ENCODE measurements at places on chromosomes 7 and 10.

DNA sequence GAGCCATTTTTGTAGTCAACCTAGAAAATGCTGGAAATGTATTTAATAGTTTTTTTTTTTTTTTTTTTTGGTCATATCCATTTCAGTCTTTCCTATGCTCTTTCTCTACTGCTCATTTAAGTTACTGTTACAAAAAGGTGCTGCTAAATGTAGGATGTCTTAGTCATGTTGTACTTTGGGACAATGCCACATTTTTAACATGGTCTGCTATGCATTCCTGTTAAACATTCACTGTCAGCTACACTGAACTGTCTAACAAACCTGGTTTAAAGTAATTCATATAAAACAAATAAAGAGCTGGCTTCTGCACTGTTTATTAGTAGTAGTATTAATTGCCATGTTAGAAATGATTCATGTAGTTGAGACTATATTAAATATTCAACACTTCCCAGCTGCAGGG lies 108.6 kb downstream of the NSUN6 start:
- no peak overlapping the region for H3K4me3 ChIP-seq
- H3K36me3 ChIP-seq: peaks cover 10% of the 10 kb centered on the region
- no peak overlapping the region for H3K27ac ChIP-seq
- H3K27me3 ChIP-seq: no peaks in the 10 kb centered on the region
- DNase-seq: no peak

- H3K27me3 ChIP-seq: peaks cover 14% of the 10 kb centered on the region
- no peak overlapping the region for H3K4me3 ChIP-seq
- peaks cover 14% of the 10 kb centered on the region for H3K4me1 ChIP-seq
- no peak for DNase-seq
- no peaks in the 10 kb centered on the region for H3K36me3 ChIP-seq
- no peak overlapping the region for H3K27ac ChIP-seq
These were observed 2.3 kb downstream of the NACAD start for GRCh38 chr7:45086331-45087065.

DNA sequence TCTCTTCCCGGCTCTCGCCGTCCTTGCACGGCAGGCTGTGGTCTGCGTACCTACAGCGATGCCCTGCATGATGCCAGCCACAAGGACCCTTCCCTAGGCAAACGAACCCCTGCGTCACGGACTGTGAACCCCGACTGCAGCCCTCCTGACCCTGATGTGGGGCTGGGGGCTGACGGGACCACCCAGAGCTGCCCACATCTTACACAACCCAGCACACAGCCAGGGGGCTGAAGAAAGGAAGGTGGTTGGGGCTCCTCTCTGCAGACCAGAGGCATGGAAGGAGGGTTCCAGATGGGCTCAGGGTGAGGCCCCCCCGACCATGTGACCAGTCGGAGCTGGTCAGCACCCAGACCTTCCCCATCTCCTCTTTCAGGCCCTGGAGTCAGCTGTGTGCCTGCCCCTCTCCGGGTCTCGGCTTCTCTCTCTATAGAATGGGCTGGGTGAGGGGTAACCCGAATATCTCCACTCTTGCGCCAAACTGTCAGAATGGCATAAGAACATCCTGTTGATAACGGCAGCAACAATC lies 41.4 kb downstream of the EBF3 start:
- H3K27me3 ChIP-seq: no peaks in the 10 kb centered on the region
- DNase-seq: no peak

GRCh38 chr7:43647339-43647672 lies 64.4 kb downstream of the STK17A start:
- peak overlapping the region; percentile 97 for H3K27ac ChIP-seq
- H3K4me1 ChIP-seq: peaks cover 65% of the 10 kb centered on the region
- no peak for DNase-seq
- H3K36me3 ChIP-seq: peaks cover 28% of the 10 kb centered on the region

- DNase-seq: peak; percentile 32
- no peak overlapping the region for H3K27ac ChIP-seq
- H3K27me3 ChIP-seq: peaks cover 81% of the 10 kb centered on the region
- H3K36me3 ChIP-seq: no peaks in the 10 kb centered on the region
These were observed 2.5 kb downstream of the CHRM2 start for GRCh38 chr7:136870866-136871487.

GRCh38 chr7:105651798-105652197 lies 70.5 kb upstream of the EFCAB10 start:
- no peak overlapping the region for H3K4me3 ChIP-seq
- H3K4me1 ChIP-seq: peaks cover 32% of the 10 kb centered on the region
- DNase-seq: no peak
- no peaks in the 10 kb centered on the region for H3K36me3 ChIP-seq

GRCh38 chr10:10803278-10803677 lies 214.4 kb upstream of the CELF2 start:
- no peaks in the 10 kb centered on the region for H3K36me3 ChIP-seq
- H3K4me1 ChIP-seq: peaks cover 19% of the 10 kb centered on the region
- H3K4me3 ChIP-seq: no peak overlapping the region

- H3K4me3 ChIP-seq: no peak overlapping the region
- H3K4me1 ChIP-seq: peaks cover 13% of the 10 kb centered on the region
- DNase-seq: no peak
These were observed 53.6 kb downstream of the PIK3AP1 start for GRCh38 chr10:96666741-96667140.

DNA sequence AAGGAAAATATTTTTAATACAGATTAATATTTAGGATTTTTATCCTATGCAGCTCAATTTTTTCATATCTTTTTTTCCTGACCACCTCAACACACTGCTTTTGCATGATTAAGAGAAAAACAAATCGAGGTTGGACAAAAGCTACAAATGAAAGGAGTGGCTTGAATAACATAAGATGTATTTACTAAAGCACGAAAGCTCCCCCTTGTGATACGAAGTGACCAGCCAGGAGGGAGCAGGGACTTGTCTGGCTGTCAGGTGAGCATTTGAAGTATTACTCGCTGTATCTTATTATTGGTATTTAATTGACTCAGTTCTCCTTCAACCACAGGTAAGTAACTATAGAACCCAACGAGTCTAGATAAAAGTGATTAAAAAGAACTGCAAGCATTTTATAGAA lies 265.2 kb upstream of the PHF14 start:
- H3K4me1 ChIP-seq: no peaks in the 10 kb centered on the region
- peak; percentile 4 for DNase-seq
- H3K27ac ChIP-seq: no peak overlapping the region
- no peaks in the 10 kb centered on the region for H3K36me3 ChIP-seq

DNA sequence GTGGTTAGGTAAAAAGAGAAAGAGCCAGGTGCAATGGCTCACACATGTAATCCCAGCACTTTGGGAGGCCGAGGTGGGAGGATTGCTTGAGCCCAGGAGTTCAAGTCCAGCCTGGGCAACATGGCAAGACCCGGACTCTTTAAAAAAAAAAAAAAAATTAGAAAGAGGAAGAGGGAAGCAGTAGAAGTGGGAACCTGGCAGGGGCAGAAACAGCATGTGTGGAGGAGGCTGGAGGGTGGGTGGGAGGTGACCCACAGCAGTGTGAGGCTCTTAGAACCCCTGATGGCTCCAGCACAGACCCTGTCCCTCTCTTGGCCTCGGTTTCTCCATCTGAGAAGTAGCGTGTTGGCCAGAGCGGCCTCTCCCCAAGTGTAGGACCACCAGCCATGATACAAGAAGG lies 4.9 kb upstream of the CCL24 start:
- H3K36me3 ChIP-seq: no peaks in the 10 kb centered on the region
- H3K4me3 ChIP-seq: no peak overlapping the region
- H3K27me3 ChIP-seq: peaks cover 5% of the 10 kb centered on the region
- DNase-seq: no peak
- no peaks in the 10 kb centered on the region for H3K4me1 ChIP-seq

- no peaks in the 10 kb centered on the region for H3K27me3 ChIP-seq
- no peak for DNase-seq
These were observed 51.3 kb downstream of the BRAF start for GRCh38 chr7:140873434-140873833.

GRCh38 chr10:114905450-114905849 lies 32.5 kb upstream of the TRUB1 start:
- no peak for DNase-seq
- no peak overlapping the region for H3K27ac ChIP-seq
- H3K36me3 ChIP-seq: no peaks in the 10 kb centered on the region
- H3K27me3 ChIP-seq: no peaks in the 10 kb centered on the region
- H3K4me1 ChIP-seq: peaks cover 7% of the 10 kb centered on the region

- no peak overlapping the region for H3K4me3 ChIP-seq
- H3K36me3 ChIP-seq: no peaks in the 10 kb centered on the region
- H3K27me3 ChIP-seq: no peaks in the 10 kb centered on the region
- H3K4me1 ChIP-seq: peaks cover 5% of the 10 kb centered on the region
- no peak for DNase-seq
These were observed 121.5 kb downstream of the TNS3 start for GRCh38 chr7:47460251-47460989.

DNA sequence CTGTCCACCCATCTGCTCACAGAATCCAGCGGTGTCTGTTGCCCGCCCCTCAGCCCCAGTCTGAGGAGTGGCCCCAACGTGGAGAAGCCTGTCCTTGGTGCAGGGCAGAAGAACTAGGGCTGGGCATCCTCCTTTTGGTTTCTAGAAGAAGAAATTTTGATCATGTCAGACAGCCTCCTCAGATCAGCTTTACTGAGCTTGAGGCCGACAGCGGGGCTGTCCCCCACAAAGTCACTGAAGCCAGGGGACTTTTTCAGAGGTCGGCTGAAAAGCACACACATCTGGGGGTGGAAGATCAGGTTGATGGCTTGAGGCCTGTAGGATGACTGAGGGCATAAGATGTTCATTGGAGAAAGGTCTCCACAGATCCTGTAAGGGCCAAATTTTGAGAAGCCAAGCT lies 767.9 kb downstream of the GRID1 start:
- peaks cover 13% of the 10 kb centered on the region for H3K4me1 ChIP-seq
- no peaks in the 10 kb centered on the region for H3K36me3 ChIP-seq
- no peak overlapping the region for H3K27ac ChIP-seq
- DNase-seq: no peak
- H3K4me3 ChIP-seq: no peak overlapping the region
- peaks cover 2% of the 10 kb centered on the region for H3K27me3 ChIP-seq

DNA sequence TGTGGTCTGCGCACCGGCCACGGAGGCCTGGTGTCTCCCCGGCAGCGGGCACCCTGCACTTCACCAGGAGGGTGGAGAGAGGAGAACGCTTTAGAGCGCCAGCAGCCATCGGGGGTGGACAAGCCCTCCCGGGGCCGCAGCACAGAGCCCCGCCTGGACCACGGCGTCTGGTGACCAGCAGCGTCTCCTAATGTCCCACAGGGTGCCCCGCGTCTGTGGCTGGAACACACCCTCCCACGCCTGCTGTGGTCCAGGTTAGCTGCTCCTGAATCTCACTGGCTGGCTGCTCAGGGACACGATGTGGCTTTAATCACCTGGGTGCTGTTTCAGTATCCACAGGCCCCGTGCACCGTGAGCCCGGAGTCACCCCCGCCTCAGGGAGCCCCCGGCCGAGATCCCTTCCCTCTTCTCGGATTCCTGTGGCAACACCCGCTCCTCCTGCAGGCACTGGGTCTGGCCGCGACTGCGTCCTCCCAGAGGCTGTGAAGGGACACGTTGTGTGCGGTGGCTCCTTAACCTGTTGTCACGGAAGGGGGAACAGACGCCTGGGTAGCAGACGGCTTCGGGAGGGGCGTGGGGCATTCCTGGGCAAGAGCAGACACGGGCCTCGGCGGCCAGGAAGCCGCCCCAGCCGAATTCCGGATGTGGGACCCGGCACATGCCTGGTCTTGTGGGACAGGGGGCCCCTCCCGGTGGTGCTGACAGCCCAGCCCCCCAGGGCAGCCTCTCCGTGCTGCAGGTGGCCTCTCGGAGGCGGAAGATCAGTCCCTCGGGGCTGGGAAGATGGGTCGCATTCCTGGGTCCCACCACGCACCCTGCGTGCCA lies 78.9 kb downstream of the FOXL3 start:
- no peak overlapping the region for H3K4me3 ChIP-seq
- no peak overlapping the region for H3K27ac ChIP-seq

- no peak for DNase-seq
- H3K4me1 ChIP-seq: no peaks in the 10 kb centered on the region
- H3K27me3 ChIP-seq: no peaks in the 10 kb centered on the region
- no peak overlapping the region for H3K4me3 ChIP-seq
- H3K27ac ChIP-seq: no peak overlapping the region
- no peaks in the 10 kb centered on the region for H3K36me3 ChIP-seq
These were observed 57.8 kb downstream of the SLC25A40 start for GRCh38 chr7:87818336-87818735.

Data from neural crest cell (in vitro differentiated cells).